ENCODE measurements at places on chromosomes 2 and 18.

- no peaks in the 10 kb centered on the region for H3K27me3 ChIP-seq
- peaks cover 24% of the 10 kb centered on the region for H3K4me1 ChIP-seq
- DNase-seq = no peak
- H3K27ac ChIP-seq = no peak overlapping the region
Observed at GRCh38 chr2:112791019-112791418, 6.7 kb upstream of the IL1A start.

- H3K4me1 ChIP-seq = no peaks in the 10 kb centered on the region
- no peak overlapping the region for H3K4me3 ChIP-seq
- H3K36me3 ChIP-seq = no peaks in the 10 kb centered on the region
- no peak overlapping the region for H3K27ac ChIP-seq
- no peak for DNase-seq
- no peaks in the 10 kb centered on the region for H3K27me3 ChIP-seq
Observed at GRCh38 chr18:78928076-78928475, 51.5 kb upstream of the SALL3 start.

DNA sequence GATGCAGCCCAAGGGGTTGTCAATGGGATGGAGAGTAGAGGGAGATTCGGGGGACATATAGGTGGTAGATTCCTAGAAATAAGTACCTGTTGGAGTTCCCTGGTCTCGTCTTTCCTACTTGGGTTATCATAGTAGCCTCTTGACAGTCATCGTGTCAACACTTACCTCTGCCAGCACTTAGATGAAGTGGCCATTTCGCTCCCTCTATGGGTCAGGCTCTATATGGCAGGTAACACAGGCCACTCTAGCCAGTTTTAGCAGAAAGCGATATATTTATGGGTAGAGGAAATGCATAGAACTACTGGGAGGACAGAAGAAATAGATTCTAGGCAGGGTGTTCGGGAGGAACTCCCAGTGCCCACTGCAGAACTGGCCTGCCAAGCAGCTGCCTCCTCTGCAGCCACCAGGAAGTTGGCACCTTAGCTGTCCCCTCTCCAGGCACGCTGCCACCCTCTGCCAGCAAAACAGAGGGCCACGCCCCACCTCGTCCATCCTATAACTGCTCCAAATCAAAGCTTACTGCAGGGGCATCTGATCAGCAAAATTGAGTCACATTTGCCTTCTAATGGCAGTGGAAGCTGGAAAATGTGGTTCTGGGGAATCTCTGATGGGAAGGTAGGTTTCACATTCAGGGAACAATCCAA lies 181.3 kb downstream of the INSIG2 start:
- no peaks in the 10 kb centered on the region for H3K36me3 ChIP-seq
- no peaks in the 10 kb centered on the region for H3K4me1 ChIP-seq
- H3K4me3 ChIP-seq = no peak overlapping the region
- H3K27me3 ChIP-seq = peaks cover 2% of the 10 kb centered on the region
- no peak overlapping the region for H3K27ac ChIP-seq
- DNase-seq = no peak

DNA sequence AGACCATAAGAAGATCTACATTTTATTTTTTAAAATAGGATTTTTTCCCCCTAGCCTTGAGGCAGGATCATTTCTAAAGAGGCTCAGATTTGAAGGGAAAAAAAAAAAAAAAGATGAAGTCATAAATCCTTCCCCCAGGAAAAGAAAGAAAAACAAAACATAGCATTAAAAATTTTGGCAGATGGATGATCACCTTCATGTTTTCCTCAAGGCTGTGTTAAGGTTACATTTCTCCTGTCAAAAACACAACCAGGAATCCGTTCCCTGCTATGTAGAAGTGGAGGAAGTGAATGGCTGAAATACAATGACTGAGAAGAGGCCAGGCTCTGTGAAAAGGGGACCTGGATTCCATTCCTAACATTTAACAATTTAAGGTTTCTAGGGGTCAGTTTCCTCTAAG lies 56.2 kb downstream of the EPHA4 start:
- H3K4me3 ChIP-seq = no peak overlapping the region
- H3K4me1 ChIP-seq = peaks cover 7% of the 10 kb centered on the region
- no peak for DNase-seq
- H3K27ac ChIP-seq = no peak overlapping the region
- H3K36me3 ChIP-seq = peaks cover 2% of the 10 kb centered on the region

DNA sequence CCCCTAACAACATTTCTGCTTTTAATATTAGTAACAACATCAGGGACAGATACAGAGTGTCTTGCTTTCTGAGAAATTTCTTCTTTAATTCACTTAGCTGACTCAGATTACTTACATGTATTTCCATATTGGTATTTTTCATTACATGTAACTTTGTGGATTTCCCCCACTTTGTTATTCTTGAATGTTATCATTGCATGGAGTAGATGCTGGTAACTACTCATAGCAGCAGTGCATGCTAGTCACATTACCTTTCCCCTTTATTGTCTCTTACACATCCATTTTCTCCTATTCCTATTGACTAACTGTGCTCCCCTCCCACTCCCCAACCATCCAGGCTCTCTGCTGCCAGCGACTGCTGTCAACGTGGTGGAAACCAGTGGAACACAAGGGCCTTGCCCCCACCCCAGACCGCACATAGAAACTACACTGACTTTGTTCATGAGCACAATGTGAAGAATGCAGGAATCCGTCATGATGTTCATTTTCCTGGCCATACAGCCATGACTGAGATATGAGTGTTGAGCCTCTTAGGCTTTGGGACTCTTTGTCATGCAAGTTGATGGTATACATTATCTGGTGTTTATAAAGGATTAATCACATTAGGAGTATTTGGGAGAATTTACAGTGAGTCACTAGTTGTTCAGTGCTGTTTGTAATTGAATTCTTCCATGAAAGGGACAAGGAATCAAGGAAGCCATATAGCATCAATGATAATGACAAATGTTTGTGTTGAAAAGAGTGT lies 91.0 kb downstream of the EPB41L5 start:
- no peak for DNase-seq
- H3K4me1 ChIP-seq = peaks cover 3% of the 10 kb centered on the region
- H3K27me3 ChIP-seq = peaks cover 11% of the 10 kb centered on the region
- no peak overlapping the region for H3K4me3 ChIP-seq
- H3K36me3 ChIP-seq = peaks cover 1% of the 10 kb centered on the region

DNA sequence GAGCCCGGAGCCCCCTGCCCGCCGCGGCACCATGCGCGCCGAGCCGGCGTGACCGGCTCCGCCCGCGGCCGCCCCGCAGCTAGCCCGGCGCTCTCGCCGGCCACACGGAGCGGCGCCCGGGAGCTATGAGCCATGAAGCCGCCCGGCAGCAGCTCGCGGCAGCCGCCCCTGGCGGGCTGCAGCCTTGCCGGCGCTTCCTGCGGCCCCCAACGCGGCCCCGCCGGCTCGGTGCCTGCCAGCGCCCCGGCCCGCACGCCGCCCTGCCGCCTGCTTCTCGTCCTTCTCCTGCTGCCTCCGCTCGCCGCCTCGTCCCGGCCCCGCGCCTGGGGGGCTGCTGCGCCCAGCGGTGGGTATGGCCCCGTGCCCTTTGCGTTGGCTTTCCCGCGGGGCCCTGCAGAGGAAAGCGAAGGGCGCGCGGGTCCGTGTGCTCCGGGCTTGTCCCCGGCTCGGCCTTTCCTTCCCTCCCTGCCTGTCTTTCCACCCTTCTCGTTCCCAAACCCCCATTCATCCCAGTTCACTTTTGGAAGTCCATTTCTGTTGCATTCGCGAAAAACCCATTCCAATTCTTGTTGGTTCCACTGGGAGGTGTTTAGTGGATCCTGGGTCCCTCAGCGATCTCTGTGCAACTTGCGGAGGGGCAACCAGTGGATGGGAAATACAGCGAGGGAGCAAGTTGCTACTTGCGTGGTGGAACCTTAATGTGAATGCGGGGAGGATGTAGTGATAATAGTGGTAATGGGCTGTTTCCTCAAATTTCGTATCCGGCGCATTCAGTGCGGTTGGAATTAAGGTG lies 599 bp downstream of the ADAM23 start:
- H3K36me3 ChIP-seq = peaks cover 2% of the 10 kb centered on the region
- no peak overlapping the region for H3K27ac ChIP-seq
- H3K4me3 ChIP-seq = peak overlapping the region; percentile 84
- peaks cover 13% of the 10 kb centered on the region for H3K4me1 ChIP-seq
- H3K27me3 ChIP-seq = peaks cover 80% of the 10 kb centered on the region
- peak; percentile 11 for DNase-seq

GRCh38 chr18:73461780-73462059 lies 593.9 kb upstream of the NETO1 start:
- no peaks in the 10 kb centered on the region for H3K36me3 ChIP-seq
- H3K4me1 ChIP-seq = no peaks in the 10 kb centered on the region
- DNase-seq = no peak
- H3K27me3 ChIP-seq = no peaks in the 10 kb centered on the region
- no peak overlapping the region for H3K27ac ChIP-seq

DNA sequence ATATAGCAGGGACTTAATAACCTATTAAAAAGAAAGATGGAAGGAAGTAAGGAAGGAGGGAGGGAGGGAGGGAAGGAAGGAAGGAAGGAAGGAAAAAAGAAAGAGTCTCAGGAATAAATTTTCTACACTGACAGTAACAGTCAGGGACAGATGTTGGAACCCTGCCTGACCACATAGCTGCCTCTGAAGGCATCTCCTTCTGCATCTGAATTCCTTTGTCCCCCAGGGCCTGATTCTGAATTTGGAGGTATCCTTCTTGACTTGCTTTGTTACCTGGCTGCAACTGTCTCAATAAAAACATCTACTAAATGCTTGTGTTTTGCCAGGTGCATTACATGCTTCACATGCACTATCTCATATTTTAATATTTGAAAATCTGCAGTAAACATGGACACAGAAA lies 17.4 kb upstream of the LRATD1 start:
- no peaks in the 10 kb centered on the region for H3K27me3 ChIP-seq
- H3K27ac ChIP-seq = no peak overlapping the region
- no peaks in the 10 kb centered on the region for H3K36me3 ChIP-seq
- H3K4me1 ChIP-seq = no peaks in the 10 kb centered on the region
- no peak overlapping the region for H3K4me3 ChIP-seq

DNA sequence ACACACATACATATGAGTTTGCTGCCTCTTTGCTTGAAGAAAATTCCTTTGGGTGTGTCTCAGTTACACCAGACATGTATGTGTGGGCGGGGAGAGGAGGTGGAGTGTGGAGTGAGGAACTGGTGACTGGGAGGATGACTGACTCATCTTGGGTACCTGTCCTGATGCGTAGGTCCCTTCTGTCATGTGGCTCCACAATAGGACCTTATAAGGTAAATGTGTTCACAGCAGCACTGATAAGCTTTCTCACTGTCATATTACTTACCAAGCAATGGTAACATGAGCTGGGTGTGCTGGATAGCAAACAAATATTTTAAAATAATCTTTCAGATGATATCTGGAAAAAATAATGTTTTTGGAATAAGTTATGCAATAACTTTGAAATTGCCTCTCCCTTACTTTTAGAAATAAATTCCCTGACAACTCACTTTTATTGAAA lies 45.1 kb downstream of the SLC9A2 start:
- H3K27me3 ChIP-seq = no peaks in the 10 kb centered on the region
- H3K27ac ChIP-seq = no peak overlapping the region
- no peaks in the 10 kb centered on the region for H3K36me3 ChIP-seq
- peaks cover 13% of the 10 kb centered on the region for H3K4me1 ChIP-seq
- DNase-seq = peak; percentile 60

- H3K27ac ChIP-seq = no peak overlapping the region
- H3K4me3 ChIP-seq = no peak overlapping the region
- H3K27me3 ChIP-seq = no peaks in the 10 kb centered on the region
- H3K4me1 ChIP-seq = no peaks in the 10 kb centered on the region
- no peaks in the 10 kb centered on the region for H3K36me3 ChIP-seq
- no peak for DNase-seq
Observed at GRCh38 chr2:179655627-179656026, 205.8 kb downstream of the ZNF385B start.

GRCh38 chr2:157082950-157083349 lies 174.6 kb upstream of the GALNT5 start:
- no peak overlapping the region for H3K27ac ChIP-seq
- no peak overlapping the region for H3K4me3 ChIP-seq
- H3K36me3 ChIP-seq = no peaks in the 10 kb centered on the region
- no peaks in the 10 kb centered on the region for H3K4me1 ChIP-seq

DNA sequence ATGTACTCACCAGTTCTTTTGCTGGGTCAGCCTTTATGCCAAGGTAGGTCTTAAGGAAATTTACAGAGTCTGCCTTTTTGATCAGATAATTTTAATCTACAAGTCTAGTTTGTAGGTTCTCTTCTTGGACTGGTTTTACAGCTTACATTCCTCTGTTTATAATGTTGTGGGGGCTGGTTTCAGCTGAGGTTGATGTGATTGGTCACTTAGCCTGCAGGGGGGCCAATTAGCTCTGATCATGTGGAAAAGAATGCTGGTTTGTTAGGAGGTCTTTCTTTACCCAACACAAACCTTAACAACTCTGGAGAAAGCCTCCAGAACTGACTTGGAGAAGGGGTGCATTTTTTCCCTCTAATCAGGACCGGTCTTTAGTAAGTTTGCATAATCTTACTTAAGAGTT lies at the start of gene KCNJ13:
Gene KCNJ13, minus strand, starts transcription at position 131 of the 400 bp plus-strand sequence. CDS start 5,203 bp downstream, outside the sequence.
- H3K27ac ChIP-seq = no peak within 1 kb of the TSS
- no peaks in the 10 kb centered on the region for H3K27me3 ChIP-seq
- peaks cover 18% of the 10 kb centered on the region for H3K4me1 ChIP-seq
- no peak for DNase-seq
- H3K4me3 ChIP-seq = no peak within 1 kb of the TSS

DNA sequence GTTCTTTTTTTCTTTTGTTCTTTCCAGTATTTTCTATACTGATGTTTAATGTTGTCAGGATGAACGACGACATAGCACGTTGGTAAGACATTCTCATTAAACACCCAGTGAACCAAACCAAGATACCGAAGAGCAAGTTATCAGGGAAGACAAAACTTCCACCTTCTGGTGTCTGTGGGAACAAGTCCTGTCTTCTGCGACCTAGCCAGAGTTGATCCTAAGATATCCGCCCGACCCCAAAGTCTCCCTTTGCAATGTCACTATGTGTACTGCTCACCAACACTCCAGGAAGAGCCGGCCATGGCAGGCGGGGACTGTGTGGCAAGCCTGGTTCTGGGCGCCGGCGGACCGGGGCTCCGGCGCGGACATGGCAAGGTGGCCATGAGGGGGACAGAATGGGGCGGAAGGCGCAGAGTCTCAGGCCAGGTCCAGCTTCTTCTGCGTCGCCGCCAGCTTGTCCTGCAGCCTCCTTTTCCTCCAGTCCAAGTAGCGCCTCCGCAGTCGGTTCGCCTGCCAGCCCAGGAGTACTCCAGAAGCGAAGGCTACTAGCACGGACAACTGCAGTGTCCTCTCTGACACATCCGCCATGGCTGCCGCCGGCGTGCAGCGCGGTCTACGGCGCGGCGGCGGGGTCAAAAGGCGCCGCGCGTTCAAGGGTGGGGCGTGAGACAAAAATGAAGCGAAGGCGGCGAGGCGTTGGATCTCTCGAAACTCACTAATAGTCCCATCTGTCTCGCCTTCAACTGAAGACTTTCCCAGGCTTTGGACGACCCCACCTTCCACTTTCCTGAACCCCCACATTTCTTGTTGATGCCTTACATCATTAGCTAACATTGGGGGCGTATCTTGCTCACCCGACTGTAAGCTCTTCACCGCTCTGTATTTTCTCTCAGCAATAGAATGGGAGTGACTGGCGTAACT lies at the start of gene MTLN:
Gene MTLN, minus strand, starts transcription at position 610 of the 921 bp plus-strand sequence. Its CDS starts 22 bp downstream, at position 588.
- H3K36me3 ChIP-seq = peaks cover 24% of the 10 kb centered on the region
- peak; percentile 75 for DNase-seq
- H3K4me3 ChIP-seq = peak within 1 kb of the TSS; percentile 96
- peaks cover 21% of the 10 kb centered on the region for H3K27me3 ChIP-seq
- H3K27ac ChIP-seq = peak within 1 kb of the TSS; percentile 88

All from T-helper 2 cell treated with Interferon-gamma antibody and Interleukin-4, amounts not matched to agents 5 μg/mL and 100 μg/mL, for 36 hours (primary cell).